ENCODE measurements at places on chromosomes 6 and 20. TPM values are rescaled to one million over a fixed set of nuclear protein-coding genes. Genes with fewer than 3 reads are reported as not detected.

PNRC1 gene
- total RNA-seq = 20.3 TPM

SEL1L2 gene
- total RNA-seq = not detected

SMLR1 gene
- not detected for total RNA-seq

WFDC5 gene
- total RNA-seq = not detected

THEMIS gene
- total RNA-seq = not detected

PGBD1 gene
- total RNA-seq = 10.5 TPM

CAP2 gene
- 39.9 TPM for total RNA-seq

SAPCD1 gene
- 1.7 TPM for total RNA-seq

C6orf141 gene
- total RNA-seq = 16.6 TPM

LBP gene
- total RNA-seq = 0.22 TPM

RAET1L gene
- not detected for total RNA-seq

- DNase-seq = no peak
Measured at GRCh38 chr6:163790266-163790840, 375.8 kb downstream of the QKI start.

GRCh38 chr6:22801831-22802230 is 232.5 kb downstream of the HDGFL1 start:
- no peak for DNase-seq

DNA sequence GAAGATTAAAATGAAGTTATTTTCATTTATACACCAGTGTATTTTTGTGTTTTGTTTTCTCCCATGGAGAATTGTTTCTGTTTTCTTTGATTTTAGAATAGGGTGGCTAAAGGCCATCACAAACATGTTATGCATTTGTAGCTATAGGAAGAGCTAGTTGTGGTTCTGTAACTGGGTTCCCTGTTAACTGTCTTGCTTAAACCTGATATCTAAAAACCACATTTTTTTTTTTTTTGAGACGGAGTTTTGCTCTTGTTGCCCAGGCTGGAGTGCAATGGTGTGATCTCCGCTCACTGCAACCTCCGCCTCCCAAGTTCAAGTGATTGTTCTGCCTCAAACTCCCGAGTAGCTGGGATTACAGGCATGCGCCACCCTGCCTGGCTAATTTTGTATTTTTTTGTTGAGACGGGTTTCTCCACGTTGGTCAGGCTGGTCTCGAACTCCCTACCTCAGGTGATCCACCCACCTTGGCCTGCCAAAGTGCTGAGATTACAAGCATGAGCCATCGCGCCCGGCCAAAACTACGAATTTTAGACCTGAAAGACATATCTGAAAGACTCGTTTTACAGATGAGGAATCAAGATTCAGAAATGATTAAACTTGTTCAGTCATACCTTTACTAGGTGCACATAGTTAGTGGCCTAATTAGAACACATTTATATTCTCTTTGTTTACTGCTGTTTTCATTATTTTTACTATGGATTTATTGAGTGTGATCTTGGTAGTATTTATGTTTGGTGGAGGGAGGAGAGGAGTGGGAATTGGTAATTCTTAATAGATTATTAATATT is 18.0 kb downstream of the SCAF8 start:
- DNase-seq = no peak

DNA sequence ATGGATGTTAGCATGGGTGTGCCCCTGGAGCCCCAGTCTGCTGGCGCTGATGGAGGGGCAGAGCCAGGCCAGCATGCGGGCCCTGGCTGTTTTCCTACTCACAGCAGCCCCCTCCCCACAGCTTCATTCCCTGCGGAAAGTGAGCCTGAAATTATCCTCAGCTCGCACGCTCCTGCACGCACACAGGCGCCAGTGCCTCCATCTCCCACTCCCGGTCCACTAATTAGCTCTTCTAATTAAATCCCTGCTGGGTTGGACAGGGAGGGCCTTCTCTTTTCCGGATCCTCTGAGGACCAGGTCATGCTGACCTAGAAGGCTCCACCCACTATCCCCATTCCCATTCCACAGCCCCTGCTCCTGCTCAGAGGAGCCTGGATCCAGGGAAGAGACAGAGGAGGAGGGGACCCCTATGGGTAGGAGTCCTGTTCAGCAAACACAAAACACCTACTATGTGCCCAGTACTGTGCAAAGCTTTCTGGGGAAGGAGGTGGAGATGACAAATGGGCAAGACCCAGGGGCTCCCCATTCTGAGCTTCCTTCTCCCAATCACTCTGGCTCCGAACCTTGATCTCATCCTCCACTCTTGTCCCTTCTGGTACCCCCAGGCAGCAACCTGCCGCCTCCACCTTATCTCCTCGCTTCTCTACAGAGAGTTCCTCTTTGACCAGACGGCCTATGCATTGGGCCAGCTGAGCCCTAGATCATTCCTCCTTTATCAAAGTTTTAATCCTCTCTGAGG is 70.2 kb upstream of the CCDC167 start:
- DNase-seq = no peak

- DNase-seq = peak; percentile 24
Measured at GRCh38 chr6:143337201-143337949, 113.1 kb downstream of the ADAT2 start.

DNA sequence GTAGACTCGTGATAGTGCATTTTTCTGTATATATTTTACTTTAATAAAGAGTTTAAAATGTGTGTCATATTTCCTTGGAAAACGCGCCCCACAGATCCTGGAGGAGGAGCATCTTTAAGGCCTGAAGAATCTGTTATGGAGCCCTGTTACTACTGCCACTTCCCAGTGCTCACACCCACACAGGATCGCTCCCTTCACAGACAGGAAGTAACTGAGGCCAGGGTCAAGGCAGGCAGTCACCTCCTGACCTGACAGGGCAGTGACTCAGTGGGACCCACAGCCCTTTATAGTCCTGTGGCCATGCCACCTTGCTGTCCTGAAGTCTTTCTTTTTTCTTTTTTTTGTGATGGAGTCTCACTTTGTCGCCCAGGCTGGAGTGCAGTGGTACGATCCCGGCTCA is 9.0 kb downstream of the RRBP1 start:
- DNase-seq = no peak

DNA sequence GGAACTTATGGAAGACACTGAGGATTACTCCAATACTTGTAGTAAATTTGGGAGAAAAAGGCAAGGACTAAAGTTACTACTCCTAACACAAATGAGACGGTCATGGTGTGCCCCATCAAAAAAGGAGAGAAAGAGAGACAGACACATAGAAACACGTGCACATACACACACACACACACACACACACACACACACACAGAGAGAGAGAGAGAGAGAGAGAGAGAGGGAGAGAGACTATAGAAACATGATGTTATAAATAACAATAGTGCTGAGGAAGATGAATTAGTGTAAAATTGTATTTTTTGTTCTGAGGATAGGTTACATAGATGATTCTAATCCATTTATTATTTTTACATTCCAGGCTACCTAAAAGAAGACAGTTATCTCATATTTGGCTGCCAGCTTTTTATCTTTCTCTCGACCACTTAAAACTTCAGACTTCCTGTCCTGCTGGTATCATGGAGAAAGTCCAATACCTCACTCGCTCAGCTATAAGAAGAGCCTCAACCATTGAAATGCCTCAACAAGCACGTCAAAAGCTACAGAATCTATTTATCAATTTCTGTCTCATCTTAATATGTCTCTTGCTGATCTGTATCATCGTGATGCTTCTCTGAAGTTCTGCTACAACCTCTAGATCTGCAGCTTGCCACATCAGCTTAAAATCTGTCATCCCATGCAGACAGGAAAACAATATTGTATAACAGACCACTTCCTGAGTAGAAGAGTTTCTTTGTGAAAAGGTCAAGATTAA is 10.5 kb downstream of the PLN start:
- DNase-seq = no peak

DNA sequence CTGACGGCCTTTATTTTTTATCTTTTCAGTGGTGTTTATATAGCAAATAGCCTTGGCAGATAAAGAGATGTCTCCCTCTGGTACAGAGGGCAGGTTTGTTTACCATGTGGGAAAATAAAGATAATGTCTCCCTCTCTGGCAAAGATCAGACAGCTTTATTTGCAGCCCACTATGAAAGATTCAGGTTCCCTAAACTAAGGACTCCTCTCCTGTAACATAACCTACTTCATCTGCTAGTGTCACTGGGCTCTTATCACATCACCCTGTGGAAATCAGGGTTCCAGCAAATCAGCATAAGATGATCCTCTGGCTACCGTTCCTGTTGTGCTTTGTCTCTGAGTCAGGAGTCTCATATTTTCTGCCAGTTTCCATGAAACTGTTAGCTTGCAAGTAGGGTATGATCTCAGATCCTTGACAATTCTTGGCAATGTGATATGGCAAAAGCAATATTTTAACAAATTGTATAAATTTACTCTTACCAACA is 3.1 kb downstream of the FBXL4 start:
- peak; percentile 9 for DNase-seq

- no peak for DNase-seq
Measured at GRCh38 chr6:104484191-104484590, 375.5 kb downstream of the HACE1 start.

GRCh38 chr6:32984622-32985389 is 16.4 kb downstream of the BRD2 start:
- DNase-seq = peak; percentile 91

- DNase-seq = no peak
Measured at GRCh38 chr6:74997646-74998045, 208.2 kb downstream of the COL12A1 start.

DNA sequence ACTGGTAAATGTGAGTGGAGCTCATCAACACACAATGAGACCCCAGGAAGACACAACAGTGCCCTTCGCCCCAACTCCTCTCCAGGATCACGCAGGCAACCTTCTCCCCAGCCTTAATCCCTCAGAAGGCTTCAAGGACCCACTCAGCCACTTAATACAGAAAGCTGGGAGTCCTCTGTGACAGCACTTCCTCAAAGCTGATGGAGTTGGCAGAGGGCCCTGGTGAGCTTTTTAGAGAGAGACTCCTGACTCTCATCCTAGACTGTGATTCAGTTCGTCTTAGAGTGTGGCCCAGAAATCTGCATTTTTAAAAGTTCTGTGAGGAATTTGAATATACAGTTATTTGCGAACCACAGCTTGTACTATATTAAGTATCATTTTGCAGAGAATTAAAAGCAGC is 187.7 kb downstream of the UST start:
- peak; percentile 37 for DNase-seq

DNA sequence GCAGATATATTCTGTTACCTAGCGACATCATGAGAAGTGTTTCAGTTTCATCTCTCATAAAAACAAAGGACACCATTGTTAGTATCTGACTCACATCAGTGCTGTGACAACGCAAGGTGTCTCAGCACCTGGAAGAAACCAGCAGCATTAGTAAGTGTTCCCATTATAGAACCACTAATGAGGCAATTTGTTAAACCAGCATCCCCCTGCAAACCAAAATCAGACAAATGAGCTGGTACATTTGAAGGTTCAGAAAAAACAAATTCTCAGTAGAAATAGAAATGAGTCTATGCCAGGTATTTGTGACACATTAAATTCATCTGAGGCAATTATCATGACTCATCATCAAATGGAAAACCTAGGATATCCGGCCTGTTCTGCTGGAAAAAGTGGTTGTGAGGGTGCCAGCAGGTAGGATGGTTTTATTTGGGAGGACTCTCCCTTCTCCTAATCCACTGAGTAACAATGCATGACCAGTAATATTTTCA is 151.7 kb downstream of the TMEM200A start:
- DNase-seq = peak; percentile 93

DNA sequence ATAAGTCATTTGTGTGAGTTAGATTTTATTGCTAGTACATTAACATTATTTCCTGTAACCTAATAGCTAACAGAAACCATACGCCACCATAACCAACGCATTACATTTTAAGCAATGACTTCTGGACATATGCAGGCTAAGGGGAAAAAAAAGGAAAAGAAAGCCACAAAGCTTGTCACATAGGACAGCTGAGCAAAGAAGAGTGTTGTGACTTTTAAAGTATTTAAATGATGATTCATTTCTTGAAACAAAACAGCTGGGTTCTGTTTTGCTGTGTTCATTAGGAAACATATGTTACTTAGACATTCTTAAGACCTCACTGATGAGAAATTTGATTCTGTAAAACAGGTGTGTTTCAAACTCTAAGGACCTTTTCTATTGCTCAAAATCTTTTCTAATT is 171.4 kb downstream of the COL9A1 start:
- no peak for DNase-seq

DNA sequence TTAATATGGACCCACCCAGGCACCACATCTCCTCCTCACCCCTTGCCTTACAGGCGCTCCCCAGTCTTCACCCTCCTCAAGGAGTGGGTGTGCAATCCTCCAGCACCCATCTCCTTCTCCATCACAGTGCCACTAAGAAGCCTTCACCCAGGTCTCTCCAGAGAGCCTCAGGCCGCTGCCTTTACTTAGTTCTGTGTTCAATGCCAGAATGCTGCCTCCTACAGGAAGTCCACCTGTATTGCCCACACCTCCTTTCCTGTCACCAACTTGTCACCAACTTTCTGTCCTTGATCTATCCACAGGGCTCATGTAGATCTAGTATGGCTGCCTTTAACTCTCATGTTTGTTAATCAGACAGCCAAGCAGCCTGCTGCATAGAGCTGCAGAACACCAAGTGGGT is 586 bp upstream of the LST1 start:
- peak; percentile 35 for DNase-seq

DNA sequence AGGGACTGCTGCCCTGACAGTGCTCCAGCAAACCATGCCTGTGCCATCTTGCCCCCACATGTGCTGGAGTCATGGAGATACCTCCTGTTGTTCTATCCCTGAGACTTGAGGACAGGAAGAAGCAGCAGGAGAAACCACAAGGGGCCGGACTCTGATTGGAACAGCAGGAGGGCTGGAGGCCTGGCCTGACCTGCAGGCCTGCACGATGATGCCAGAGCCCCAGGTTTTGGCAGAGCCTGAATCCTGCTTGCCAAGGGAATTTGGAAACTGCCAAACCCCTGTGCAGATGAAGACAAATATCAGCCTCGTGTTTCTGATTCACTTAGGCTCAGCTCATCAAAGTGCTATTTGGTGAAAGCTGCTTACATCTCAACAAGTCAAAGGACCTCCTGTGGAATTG is 177.6 kb downstream of the MAFB start:
- DNase-seq = peak; percentile 76

- DNase-seq = peak; percentile 61
Measured at GRCh38 chr6:123745895-123746294, 57.8 kb upstream of the NKAIN2 start.

GRCh38 chr6:88380618-88381288 is 214.6 kb upstream of the CNR1 start:
- DNase-seq = peak; percentile 50

DNA sequence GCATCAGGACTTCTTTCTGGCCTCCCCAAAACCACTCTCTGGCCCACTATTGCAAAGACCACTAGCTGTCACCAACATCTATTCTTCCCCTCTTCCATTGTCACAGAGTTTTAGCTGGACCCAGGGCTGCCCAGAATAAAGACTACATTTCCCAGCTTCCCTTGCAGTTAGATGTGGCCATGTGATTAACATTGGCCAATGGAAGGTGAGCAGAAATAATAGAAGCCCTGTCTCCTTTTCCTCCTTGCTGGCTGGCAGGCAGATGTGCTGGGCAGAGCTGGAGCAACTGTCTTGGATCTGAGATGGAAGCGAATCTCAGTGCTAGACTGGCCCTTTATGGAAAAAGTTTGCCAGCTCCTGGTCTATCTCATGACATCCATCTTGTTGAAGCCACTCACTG is 97.0 kb downstream of the KCNB1 start:
- peak; percentile 62 for DNase-seq
